ENCODE measurements at places on chromosomes 3 and 15.

- no peak for DNase-seq
Observed at GRCh38 chr3:98727638-98728037, 35.5 kb upstream of the ST3GAL6 start.

GRCh38 chr3:46953234-46954010 is 23.1 kb downstream of the CCDC12 start:
- DNase-seq, result no peak

DNA sequence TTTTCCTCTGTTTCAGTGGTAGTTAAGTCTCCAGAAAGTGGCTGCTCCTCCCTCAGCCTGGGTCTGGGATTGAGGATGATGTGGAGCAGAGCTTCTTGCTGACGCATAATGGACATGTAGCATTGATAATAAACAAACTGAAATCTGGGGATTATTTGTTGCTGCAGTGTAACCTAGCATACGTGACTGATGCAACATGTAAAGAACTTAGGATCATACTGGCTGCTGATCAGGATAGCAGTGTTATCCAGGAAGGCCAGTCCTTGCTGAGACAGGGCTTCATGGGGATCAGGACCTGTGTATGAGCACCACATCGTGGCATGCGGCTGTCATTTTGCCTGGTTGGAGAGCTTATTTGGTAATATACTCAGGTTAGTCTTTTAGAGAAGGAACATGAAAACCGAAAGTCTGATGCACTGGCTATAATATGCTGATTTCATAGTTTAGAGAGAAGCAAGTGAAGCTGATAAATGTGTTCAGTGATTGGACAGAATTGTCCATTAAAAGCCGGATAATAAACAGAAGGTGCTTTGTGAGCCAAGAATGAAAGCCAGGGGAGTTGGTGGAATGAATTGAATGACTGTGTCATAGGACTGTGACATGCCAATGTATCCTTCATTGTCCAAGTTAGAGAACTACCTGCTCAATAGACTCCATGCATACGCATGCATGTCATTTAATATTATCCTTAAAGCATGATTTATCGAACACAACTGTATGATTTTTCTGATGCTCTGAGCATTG is 4.1 kb downstream of the MINAR1 start:
- DNase-seq, result no peak

GRCh38 chr3:193774272-193774915 is 181.4 kb downstream of the OPA1 start:
- no peak for DNase-seq

GRCh38 chr3:16359331-16359730 is 94.3 kb downstream of the OXNAD1 start:
- no peak for DNase-seq

DNA sequence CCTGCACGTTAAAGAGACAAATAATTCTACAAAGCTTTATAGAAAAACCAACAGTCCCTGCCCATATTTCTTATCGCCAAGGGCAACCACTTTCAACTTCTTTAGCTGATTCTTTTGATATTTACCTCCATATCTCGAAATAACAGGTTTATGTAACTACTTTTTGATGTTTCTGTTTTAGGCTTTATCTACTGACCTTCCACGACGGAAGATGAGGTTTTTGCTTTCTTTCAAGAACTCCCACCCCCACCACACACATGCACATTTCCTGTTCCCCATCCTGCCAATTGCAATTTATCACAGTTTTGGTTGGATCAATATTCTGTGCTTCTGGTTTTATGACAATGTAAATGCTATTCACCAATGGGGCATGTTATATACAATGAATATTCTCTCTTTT is 330.4 kb upstream of the ICE2 start:
- no peak for DNase-seq

DNA sequence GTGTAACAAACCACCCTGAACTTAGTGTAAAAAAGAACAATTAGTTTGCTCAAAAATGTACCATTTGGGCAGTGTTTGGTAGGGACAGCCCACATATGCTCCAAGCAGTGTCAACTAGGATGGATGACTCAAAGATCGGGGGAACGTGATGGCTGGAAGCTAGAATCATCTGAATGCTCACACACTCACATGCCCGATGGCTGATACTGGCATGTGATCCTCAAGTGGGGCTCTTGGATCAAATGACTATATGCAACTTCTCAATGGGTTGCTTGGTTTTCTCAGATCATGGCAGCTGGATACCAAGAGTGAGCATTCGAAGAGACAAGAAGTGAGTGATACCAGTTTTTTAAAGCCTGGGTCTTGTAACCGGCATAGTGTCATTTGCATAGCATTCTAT is 335.9 kb upstream of the KCNMB2 start:
- no peak for DNase-seq

- no peak for DNase-seq
Observed at GRCh38 chr3:133977568-133977967, 52.2 kb downstream of the SLCO2A1 start.

DNA sequence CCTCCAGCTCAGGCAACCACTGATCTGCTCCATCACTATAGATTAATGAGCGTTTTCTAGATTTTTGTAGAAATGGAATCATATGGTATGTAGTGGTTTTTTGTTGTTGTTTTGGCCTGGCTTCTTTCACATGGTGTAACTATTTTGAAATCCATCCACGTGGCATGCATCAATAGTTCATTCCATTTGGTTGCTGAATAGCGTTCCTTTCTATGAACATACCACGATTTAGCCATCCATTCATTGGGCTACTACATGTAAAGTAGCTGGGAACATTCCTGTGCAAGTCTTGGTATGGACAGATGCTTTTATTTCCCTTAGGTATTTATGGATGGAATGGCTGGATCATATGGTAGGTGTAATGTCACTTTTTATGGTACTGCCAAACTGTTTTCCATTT is 10.7 kb upstream of the CHSY1 start:
- no peak for DNase-seq

DNA sequence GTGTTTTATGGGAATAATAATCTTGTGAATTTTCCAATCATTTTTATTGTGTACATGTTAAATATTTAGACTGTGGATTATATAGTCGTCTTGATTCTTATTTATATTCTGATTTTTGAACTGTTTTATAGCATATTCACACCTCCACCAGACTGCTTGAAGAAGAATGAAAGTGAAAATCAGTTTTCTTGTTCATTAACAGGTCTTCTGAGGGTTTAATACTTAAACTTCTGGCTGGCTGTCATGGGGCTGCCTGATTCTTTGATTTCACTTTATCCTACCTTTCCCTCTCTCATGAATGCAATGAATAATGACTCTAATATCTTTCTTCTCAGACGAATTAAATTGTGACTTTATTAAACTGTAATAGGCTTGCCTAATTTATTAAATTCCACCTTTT is 56.2 kb downstream of the ATP2C1 start:
- no peak for DNase-seq

Measured in epithelial cell of proximal tubule (primary cell).